ENCODE measurements at places on chromosomes 11 and 22.

DNA sequence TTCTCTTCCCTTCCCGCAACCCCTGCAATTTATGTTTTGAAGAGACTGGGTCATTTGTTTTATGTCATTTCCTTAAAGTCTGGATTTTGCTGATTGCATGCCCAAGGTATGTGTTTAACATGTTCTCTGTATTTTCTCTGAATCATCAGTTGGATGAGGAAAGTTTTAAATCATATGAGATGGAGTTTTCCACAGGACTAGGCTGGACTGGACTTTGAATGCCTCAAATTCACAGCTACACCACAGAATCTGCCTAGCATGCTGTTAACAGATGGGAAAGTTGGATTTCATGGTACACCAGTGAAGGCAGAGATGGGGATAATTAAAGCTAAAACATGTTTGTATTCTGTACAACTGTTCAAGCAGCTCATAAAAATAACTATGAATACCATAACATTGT, 62.6 kb downstream of the CWC15 start:
- no peak for DNase-seq

- DNase-seq: no peak
Observed at GRCh38 chr11:58774164-58774593, 42.4 kb upstream of the GLYAT start.

DNA sequence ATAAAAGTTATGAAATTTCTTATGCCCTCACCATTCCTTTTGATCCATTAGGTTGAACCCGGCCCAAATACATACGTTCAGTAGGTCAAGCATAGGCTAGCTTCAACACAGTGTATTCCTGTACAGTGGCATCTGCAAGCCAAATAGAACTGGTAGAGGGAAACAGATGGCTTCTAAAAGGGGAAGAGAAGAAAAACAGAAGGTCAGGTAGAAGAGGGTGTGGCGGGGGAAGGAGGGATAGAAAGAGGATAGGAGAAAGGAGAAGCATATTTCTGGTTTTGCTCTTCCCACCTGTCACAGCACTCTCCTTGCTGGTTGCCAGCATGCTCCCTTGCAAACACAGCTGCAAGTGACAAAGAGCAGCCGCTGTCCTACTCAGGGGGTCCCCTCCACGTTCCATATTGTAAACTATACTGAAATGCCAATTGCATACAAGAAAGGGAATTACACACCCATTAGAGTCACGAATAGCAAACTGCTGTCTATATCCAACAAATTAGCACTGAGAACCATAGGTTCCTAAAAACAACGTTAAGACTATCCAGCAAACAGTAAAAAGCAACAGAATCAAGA, 71.8 kb downstream of the PHF21A start:
- no peak for DNase-seq

- DNase-seq: peak; percentile 47
Observed at GRCh38 chr11:110376711-110377324, 52.9 kb upstream of the FDX1 start.

DNA sequence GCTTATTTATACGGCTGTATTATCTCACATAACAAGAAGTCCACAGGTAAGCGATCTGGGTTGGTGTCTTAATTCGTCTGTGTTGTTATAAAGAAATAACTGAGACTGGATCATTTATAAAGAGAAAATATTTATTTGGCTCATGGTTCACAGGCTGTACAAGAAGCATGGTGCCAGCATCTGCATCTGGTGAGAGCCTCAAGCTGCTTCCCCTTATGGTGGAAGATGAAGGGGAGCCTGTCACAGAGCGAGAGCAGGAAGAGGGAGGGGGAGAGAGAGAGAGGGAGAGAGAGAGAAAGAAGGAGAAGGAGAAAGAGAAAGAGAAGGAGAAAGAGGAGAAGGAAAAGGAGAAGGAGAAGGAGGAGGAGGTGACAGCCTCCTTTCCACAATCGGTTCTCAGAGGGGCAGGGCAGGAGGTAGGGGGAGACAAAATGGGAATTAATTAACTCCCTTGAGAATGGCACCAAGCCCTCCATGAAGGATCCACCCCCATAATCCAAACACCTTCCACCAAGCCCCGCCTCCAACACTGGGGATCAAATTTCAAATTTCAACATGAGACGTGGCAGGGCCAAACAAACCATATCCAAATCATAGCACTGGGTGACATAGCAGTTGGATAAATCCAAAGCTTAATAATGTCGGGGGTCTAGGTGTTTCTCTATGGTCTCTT, 15.0 kb upstream of the TRIM44 start:
- no peak for DNase-seq

- DNase-seq: no peak
Observed at GRCh38 chr22:17056058-17056457, 28.7 kb upstream of the IL17RA start.

Data from H7 (cell line).